ENCODE measurements at places on chromosomes 1 and 21.

DNA sequence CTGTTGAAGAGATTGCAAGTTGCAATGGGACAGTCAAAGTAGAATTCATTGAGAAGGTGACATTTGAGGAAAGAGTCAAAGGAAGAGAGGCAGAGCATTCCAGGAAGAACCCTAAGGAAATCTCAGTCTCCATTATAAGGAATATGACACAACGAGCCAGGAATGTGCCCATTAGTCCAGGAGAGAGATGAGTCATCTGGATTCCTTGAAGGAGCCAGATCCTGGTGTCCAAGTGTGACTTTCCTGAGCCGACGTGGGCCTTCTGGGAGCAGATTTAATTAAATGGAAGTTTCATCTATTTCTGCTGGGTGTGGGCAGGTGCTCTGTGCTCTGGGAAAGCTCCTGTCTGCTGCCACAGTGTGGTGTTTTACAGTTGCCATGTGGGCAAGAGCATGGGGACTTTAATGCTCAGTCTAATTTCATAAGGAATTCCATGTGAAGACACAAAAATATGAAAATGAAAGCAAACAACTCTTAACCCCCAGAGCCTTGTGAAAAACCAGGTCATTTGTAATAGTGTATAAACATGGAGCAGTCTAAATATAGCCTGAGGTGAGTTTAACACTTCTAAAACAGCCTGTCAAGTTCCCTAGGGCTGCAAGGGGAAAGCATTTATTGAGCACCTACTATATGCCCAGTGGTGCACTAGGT is 111.4 kb upstream of the ARTN start:
- DNase-seq = no peak

- DNase-seq = no peak
Observed at GRCh38 chr1:207873055-207873890, 37.7 kb downstream of the CD34 start.

- DNase-seq = no peak
Observed at GRCh38 chr1:12602659-12603024, 15.4 kb downstream of the DHRS3 start.

DNA sequence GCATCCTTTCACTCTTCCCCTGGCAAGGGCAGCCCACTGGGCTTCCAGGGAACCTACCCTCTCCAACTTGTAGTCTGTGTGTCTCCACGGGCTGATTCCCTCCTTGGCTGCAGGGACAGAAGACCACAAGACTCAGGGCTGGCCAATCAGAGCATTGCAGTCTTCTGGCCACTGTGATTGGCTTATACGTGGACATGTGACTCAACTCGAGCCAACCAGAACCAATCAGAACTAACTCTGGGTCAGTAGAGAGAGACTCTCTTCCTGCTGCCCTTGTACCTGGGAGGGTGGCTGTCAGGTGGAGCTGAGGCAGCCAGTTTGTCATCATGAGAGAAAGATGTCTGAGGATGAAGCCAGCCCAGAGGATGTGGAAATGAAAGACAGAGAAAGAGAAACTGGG is 64.0 kb downstream of the DHRS3 start:
- no peak for DNase-seq

DNA sequence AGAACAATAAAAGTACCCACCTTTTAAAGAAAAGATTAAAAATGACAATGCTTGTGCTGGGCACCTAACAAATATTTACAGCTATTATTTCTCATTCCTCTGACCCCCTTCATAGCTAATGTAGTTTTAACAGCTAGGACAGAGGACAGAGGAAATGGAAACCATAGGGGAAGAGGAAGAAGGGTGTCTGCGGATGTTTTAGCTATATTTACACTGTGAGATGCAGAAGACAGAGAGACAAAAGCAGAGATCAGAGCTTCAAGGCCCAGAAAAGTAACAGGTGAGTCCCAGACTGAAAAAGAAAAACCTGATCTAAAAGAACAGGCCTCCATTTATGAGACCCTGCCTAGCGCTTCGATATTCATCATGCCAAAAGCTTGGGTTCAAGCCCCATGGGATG is 72.0 kb downstream of the ZNF281 start:
- DNase-seq = no peak

GRCh38 chr1:92691925-92692324 is 93.0 kb downstream of the EVI5 start:
- DNase-seq = no peak

DNA sequence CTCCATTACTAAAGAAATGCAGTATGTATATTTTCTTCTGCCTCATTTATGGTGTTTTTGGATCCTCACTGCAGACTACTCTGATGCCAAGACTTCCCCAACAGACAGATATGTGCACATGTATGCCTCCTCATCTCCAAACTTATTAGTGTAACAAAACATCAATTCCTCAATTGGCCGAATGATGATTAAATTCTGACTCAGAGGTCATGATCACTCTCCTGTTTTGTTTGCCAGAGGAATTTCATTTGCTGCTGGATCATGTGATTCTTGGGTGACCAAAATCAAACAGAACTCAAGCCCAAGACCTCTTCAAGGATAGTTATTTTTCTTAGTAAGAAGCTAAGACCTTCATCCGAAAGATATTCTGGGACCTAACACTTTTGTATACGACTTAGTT is 227.6 kb downstream of the LMO4 start:
- DNase-seq = no peak

GRCh38 chr1:225556694-225557093 is 96.2 kb downstream of the ENAH start:
- DNase-seq = no peak

DNA sequence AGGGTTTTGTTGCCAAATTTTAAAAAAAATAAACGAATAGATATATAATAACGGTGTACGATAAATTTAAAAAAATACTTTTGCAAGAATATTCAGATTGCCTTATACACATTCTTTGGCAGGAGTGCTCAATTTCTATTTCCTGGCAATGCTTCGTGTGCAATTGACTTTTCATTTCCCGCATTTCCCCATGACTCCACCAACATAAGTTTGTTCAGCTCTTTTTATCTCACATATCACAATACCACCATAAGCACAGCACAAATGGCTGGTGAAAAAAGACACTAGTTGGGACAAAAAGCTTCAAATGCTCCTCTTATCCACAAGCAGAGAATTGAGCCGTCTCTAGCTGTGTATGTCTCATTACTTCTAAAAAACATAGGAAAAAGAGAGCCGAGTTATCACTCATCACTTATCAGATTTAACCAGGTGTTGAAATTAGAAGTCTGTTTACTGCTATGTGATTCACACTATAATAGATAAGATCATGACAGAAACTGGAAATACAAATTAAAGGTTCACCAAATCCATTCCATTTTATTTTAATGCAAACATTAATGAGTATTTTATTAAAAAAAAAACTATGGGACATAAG is 28.9 kb upstream of the RGS1 start:
- DNase-seq = no peak

- DNase-seq = no peak
Observed at GRCh38 chr21:41730367-41730765, 36.5 kb downstream of the RIPK4 start.

DNA sequence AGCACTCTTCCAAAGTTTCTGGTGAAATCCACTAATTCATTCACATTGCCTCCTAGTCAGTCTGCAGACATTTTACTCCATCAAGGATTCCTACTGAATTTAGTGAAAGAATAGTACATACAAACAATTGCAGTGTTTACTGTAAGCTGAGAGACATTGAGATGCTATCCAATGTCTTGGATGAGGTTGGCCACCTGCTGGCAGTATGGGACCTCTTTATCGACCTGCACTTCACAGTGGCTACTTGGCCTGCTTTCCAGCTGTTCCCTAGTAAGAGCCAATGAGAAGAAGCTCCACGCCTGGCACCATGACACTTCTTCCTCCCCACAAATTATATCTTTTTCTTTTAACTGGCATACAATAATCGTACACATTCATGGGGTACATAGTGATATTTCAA is 51.5 kb upstream of the LRIF1 start:
- no peak for DNase-seq

DNA sequence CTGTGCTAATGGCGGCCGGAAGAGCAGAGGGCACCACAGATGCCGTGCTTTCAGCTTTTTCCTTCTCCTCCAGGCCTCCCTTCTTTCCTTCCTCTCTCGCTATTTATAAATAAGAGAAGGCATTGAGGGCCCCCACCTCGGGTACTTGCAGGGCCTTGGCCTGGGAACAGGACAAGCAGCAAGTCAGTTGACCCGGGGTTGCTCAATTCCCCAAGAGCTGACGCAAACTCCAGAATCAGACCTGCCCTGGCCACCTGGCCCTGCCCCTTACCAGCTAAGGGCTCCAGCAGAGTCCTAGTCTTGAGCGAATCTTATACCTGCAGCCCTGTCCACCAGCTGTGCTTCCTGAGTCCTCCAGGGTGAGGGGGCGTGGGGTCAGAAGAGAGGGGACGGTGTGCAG is 13.5 kb downstream of the TNFRSF1B start:
- no peak for DNase-seq

- no peak for DNase-seq
Observed at GRCh38 chr1:17080880-17081279, 27.0 kb upstream of the SDHB start.

DNA sequence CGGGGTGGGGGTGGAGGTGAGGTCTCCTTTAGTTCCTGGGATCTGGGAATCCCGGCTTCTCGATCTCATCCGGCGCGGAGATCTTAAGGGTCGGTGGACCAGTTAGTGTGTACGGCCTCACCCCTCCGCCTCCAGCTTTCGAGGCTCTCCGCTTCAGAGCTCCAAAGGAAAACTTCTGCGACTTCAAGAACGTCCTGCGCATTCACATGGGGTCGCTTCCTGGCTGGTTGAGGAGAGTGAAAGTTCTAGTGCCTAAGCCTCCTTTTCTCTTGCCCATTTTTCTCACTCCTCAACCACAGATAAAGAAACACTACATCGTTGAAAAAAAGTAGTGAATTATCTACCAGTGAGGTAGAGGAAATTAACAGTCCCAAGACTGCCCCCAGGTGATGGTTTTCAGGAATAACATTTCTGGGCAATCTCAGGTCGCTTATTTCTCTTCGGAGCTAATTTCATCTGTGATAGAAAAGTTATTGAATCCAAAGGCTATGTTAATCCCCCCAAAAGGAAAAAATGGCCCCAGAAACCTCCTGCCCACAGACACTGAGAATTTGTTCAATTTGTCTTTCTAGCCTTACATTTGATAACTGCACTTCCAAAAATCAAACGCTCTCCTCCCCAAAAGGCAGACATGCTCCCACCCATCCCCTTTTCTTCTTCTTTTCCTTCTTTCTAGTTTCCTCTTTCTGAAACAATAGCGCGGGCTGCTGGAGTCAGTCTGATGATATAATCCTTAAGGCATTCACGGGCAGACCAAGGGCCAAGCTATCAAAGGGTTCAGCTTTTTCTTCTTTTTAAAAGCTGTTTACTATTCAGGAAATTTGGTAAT is 20.6 kb upstream of the TBX15 start:
- no peak for DNase-seq

DNA sequence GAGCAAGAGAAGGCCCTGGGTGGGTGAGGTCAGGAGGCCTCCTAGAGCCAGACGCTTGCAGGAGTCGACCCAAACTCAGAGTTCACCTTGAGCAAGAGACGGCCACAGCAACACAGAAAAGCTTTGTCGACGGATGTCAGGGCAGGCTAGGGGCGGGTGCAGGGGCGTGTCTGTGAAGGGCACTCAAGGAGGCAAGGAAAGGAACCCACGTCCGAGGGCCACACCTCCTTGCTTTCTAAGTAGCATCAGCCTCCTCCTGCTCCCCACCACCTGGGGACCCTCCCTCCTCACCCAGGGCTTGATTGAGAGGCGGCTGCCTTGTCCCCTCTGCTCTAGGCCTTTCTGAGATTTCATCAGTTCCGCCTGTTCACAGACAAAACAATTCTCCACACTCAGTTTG is 92.1 kb downstream of the OMA1 start:
- no peak for DNase-seq

GRCh38 chr1:50631161-50631560 is 207.9 kb upstream of the DMRTA2 start:
- DNase-seq = no peak

DNA sequence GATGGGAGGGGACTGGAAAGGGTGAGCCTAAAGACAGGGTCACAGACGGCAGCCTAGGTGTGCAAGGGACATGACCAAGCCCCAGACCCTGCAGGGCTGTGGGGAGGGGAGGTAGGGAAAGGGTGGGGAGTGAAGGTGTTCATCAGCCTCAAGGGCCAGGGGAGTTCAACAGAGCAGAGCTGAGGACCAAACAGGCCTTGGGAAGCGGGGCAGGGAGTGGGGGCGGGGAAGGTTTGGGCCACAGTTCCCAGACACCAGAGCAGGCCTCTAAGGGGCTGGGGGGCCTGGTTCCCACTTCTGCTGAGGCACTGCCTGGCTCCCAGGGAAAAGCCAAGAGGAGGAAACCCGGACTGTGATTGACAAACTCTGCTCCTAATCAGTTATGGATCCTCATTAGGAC is 456.3 kb downstream of the MATN1 start:
- no peak for DNase-seq

DNA sequence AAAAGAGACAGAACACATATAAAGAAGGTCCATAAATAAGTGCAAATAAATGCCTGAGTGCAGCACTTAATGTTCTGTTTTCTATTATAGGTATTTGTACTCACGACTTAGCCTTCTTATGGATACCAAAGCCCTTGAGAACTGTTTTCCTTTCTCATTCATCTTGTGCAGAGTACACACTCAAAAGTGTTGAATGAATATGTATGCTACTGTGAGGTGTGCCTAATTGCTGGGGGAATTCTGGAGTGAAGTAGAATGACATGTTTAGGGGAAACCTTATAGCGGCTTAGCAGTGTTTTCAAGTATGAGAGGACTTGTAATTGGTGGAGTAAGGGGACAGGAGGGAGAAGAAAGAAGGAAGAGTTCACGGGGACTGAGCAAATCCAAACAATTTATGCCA is 157.6 kb downstream of the CACNA1E start:
- no peak for DNase-seq

DNA sequence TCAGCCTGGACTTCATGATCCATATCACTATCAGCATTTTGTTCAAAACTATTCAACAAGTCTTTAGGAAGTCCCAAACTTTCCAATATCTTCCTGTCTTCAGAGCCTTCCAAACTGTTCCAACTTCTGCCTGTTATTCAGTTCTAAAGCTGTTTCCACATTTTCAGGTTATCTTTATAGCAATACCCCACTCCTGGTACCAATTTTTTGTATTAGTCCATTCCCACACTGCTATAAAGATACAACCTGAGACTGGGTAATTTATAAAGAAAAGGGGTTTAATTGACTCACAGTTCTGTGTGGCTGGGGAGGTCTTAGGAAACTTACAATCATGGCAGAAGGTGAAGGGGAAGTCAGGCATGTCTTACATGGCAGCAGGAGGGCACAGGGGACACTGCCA is 18.3 kb upstream of the DNAH14 start:
- DNase-seq = no peak

DNA sequence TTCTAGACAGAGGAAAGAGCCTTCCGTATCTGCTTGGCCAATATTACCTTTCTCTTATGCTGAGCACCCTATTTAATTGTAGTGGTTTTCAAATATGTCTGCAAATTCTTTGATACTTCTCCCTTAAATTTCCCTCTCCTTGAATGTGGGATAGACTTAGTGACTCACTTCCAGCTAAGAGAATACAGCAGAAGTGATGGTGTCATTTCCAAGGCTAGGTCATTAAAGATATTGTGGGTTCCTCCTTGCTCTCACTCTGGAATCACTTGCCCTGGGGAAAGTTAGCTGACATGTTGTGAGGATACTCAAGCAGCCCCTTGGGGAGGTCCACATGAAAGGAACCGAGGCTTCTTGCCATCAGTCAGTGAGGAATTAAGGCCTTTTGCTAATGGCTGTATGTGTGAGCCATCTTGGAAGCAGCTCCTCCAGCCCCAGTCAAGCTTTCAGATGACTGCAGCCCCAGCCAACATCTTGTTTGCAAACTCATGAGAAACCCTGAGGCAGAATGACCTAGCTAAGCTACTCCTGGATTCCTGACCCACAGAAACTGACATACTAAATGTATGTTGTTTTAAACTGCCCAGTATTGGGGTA is 8.1 kb upstream of the CITED4 start:
- DNase-seq = no peak

GRCh38 chr1:44489481-44489880 is 84.4 kb downstream of the RNF220 start:
- DNase-seq = no peak

Measured in stimulated activated CD4-positive, alpha-beta T cell treated with anti-CD3 and anti-CD28 coated beads, Interleukin-15, amount 100 ng/mL, for 48 hours (primary cell).